Stimulated activated CD4-positive, alpha-beta T cell treated with anti-CD3 and anti-CD28 coated beads, Interleukin-1b, Interleukin-23, amount 100 ng/mL, for 48 hours (primary cell): ENCODE measurements at places on chromosomes 6 and 20.

DNA sequence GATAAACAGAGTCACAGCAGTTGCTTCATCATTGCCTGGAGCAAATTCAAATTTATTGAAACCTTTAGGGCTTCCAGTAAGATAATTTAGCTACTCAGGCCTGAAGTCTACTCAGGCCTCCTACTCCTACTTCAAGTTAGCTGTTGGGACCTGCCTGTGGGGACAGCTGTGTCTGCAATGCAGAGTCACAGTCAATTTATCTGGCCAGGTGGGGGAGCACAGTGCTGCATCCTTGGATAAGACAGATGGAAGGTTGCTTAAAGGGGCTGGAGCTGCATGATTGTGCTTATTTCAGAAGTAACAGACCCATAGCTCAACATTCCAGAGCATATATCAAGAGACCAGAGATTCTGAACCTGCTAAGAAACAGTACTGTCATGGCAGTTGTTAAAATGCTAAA, 932.1 kb downstream of the QKI start:
- DNase-seq = no peak

DNA sequence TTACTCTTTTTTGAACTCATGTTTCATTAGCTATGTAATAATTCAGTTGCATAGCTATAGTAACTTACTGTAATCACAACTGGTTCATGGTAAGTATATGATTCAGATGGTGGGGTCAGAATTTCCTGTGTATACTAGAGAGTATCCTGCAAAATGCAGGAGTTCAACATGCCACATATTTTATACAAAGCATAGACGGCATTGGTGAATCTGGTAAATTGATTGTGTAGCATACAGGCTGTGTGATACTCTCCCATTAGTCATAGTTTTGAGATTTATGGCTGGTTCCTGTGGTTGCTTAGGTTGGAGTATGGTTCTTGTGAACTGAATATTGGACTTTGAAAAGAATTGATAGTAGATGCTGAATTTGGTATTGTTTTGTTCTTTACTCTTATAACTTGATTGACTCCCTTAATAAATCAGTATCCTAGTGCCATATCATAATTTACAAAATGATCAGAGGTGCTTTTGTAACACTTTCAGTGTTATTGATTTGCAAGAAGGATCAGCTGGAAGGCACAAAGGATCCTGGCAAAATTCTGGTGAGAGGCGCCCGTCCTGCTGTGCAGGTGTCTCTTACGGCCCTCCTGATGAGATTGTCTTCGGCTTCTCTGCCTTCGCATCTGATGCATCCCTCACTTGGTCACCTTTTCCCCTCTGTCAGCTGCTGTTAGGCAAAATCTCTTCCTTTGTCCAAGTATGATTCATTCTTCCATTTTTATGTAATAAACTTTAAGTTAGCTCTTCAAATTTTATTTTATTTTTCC, 22.6 kb downstream of the SNX9 start:
- no peak for DNase-seq

GRCh38 chr6:113508249-113508648, 348.9 kb upstream of the MARCKS start:
- DNase-seq = no peak

- DNase-seq = no peak
Measured at GRCh38 chr20:13105039-13105438, 96.3 kb downstream of the SPTLC3 start.

DNA sequence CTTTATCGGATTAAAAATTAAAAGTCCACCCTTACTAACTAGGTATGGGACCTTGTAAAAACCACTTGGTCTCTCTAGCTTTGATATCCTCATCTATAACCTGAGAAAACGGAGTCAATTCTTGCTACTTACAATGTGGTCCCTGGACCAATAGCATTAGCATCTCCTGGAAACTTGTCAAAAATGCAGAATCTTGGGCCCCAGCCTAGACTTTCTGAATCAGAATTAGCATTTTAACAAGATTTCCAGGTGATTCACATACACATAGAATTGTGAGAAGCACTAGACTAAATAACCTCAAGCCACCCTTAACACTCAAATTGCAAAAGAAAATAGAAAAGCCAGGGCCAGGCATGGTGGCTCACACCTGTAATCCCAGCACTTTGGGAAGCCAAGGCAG, 96.6 kb downstream of the RNGTT start:
- DNase-seq = no peak
